ENCODE measurements at places on chromosomes 1 and 21.
A peak's percentile ranks its signal among the peaks of the same experiment; 100 is the strongest.

DNA sequence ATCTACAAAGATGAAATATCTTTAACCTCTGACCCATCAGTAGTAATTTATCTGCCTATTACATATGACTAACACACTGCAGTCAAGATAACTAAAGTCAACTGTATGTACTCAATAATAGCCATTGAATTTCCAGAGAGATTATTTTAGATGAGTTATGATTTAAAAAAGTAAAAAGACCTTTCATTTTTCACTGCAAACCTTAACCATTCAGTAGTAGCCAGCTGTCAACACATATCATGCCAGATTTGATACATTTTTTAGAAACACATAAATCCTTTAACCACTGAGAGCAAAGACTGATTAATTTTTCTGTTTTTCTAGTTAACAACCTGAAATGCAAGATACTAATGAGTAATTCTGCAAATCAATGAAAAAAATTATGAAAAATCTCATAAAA, 31.0 kb downstream of the PALMD start:
- no peak for DNase-seq

GRCh38 chr1:51058858-51059257, 43.2 kb upstream of the C1orf185 start:
- DNase-seq = no peak

DNA sequence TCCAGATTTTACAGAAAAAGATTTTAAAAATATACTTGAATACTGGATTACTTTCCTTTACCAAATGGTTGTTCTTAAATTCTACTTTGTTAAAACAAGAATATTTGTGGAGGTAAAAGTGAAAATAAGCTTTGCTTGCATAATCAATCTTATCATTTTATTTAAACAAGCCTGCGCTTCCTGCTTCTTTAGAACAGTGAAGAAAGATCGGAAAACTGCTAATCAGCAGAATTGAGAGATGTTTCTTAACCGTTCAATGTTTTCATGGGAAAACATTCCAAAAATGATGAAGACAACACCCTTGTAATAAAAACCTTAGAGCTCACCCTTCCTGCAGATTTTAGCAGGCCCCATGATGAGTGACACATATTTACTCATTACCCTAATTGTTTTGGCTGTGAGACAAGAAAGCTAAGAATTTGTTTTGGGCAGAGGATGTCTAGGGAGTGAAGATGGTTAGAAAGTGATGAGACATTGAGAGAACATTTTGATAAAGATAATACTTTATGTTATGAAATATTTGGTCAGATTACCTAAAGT, 72.6 kb downstream of the TPR start:
- no peak for DNase-seq

- DNase-seq = no peak
Observed at GRCh38 chr1:210438928-210439841, 110.5 kb downstream of the HHAT start.

DNA sequence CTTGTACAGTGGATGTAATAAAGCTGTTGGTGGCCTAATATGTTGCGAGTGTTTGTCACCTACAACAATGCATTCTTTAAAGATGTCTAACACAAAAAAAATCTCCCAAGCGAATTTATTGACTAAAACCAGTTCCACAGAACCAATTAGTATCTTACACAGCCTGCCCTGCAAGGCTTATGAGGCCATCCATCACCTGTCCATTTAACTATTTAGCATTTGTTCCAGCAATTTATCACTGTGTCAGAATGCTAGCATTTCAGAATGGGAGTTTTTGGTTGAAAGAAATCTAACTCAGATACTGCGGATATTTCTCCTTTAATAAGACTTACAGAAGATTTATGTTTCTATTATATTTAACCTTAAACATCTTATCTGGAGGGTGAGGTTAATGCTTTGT, 831.1 kb upstream of the PRMT6 start:
- no peak for DNase-seq

DNA sequence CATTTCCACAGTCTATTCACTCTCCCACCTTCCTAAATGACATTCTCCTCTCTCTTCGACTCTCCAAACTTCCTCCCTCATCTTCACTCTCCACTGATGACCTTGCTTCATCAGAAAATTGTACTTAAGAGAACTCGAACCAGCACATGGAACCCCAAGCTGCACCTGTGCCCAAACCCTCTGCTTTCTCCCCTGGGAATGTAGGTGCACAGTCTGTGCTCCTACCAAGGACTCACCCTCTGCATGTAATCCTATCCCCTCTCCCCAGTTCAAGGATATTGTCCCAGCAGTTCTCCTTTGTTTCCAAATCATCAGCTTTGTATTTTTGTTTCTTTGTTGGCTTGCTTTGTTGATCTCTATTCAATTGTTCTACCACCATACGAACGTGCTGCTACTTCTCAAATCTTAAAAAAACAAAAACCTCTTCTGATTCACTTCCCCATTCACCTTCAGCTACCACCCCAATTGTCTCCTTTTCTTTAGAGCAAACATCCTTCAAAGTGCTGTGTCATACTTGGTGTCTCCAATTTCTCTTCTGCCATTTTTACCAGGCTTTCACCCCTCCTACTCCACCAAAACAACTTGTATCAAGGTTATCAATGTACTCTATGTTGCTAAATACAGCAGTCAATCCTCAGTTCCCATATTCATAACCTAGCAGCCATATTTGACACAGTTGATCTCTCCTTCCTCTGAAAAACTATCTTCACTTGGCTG, 26.8 kb downstream of the RAB3B start:
- no peak for DNase-seq

DNA sequence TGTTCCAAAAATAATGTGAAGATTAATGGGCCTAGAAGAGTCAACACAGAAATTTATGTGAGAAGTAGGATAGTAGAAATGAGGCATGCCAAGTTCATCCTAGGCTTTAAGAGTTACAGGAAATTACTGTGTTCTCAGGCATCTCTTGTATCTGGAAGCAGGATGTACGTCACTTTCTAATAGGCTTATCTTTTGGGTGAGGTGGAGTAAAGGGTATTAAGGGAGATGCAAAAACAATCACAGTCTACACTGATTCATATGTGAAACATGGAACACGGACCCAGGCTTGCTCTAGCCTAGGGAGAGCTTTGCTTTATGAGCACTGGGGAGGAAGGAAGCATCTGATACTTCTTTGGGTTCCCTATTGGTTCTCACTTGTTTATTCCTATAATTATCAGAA, 84.5 kb upstream of the RGS4 start:
- no peak for DNase-seq

DNA sequence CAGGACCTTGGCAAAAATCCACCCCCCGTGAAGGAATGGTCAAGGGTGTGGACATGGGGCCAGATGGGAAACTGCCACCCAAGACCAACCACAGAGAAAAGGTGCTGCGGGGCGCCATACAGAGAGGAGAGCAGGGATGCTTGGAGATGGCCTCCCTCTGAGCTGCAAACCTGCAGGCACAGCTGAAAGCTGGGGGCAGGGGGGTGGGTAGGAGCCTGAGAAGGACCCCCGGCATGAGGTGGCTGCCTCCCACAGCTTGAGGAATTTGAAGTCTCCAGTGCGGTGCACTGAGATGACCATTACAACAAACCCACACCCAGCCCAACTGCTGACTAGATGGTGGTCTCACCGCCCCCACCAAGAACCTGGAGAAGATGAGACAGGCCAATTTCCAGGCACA, 84.8 kb downstream of the WDR4 start:
- DNase-seq = no peak

DNA sequence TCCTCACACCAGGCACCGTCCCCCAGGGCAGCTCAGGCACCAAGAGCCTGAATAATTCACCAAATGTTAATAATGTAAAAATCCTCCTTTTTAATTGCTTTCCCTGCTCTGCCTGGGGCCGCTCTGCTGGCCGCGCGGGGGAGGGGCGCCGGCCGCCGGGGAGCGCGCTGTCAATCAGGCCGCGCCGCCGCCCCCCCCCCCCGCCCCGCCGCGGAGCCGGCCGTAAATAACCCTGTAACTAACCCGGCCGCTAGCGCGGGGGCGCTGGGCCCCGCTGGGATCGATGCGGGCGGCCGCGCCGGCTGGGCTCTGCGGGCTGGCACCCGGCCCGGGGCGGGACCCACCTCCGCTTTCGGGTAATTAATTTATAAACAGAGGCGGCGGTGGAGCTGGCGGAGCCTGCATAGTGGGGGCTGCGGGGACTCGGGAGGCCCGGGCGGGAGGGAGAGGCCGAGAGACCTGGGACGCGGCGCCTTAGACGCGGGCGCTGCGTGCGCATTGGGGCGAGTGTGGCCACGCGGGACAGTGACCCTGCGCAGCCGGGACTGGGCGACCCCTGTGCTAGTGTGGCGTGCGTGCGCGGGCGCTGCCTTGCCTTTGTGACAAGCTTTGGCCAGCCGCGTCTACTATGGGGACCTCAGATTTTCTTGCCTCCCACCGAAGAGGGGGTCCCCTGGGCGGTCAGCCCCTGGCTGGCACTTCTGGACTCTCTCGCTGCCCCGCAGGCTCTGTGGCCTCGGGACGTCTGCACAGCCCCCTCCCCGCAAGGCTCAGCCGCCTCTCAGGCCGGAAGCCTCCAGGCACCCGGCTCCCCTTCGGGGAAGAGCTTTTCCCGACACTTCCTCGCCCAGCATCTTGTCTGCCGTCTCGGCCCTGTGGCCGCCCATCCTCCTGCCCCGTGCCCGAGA, 16.6 kb downstream of the SAMD11 start:
- DNase-seq = peak; percentile 40

DNA sequence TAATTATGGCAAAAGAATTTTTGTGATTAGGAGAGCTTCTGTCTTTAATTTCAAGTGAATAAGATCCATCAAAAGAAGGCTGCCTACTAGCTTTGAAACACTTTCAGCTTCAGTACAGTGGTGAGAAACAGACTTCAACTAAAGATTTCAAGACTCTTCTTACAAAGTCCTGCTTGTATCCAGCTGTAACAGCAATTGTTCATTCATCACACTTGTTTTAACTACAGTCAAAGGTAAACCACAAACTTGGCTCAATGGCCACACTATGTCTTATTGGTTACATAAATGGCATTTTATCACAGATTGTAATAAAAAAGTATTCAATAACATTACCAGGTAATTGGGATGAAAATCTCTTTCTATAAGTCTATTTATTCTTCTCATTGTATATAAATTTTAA, 59.2 kb downstream of the WARS2 start:
- DNase-seq = no peak

- DNase-seq = peak; percentile 25
Observed at GRCh38 chr1:24486331-24487065, 16.1 kb upstream of the RCAN3 start.

GRCh38 chr1:163046071-163046470, 23.1 kb upstream of the RGS4 start:
- DNase-seq = no peak

DNA sequence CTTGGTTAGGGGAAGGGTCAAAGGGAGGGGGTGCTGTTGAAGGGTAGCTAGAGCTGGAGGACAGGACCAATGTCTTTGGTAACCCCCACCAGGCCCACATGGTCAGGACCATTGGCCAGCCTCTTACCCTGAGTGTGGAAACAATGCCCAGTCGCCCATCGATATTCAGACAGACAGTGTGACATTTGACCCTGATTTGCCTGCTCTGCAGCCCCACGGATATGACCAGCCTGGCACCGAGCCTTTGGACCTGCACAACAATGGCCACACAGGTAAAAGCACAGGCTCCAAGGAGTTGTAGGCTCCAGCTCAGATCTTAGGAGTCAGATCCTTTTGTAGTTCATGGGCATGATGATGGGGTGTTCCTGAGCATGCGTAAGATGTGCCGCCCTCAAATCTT, 3.8 kb downstream of the CA14 start:
- no peak for DNase-seq

- no peak for DNase-seq
Observed at GRCh38 chr1:25729790-25730644, 70.0 kb upstream of the SELENON start.

DNA sequence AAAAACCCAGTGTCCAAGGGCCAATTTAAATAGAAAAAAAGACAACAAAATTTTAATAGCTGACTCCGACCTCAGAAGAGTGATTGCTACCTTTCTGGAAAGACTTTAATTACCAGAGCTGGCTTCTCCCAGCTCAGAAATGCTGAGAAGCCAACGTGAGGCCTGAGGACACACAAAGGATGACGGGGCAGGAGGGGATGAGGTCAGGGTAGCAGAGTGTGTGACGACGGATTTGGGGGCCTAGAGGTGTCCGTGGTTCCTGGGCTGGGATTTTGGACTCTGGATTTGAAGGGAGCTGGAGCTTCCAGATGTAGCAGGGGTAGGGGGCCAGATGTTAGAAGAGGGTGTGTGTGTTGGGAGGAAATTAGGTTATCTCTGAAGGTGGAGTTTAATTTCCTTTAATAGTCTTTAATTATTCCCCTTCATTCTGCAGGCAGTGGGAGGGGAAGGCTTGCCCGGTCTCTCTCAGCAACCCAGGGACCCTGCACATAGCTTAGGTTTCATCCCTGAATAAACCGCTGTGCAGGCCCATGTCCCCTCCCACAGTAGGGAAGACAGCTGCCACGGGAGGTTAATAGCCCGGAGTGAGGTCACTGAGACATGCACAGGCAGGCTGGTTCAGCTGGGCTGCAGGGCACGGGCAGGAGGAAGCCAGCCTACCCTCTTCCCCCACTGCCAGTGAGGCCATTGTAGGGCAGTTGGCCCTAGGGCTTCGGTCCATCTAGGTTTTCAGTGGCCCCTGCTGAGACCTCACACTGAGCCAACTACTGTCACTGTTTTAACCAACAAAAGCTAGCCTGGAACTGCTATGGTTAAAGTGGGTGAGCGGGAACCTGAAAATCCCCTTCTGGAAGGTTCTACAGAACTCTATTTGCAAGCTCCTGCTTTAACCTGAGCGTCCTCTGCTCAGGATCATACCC, 3.8 kb upstream of the PADI3 start:
- no peak for DNase-seq

GRCh38 chr1:92790867-92791266, 6.0 kb upstream of the EVI5 start:
- DNase-seq = no peak

DNA sequence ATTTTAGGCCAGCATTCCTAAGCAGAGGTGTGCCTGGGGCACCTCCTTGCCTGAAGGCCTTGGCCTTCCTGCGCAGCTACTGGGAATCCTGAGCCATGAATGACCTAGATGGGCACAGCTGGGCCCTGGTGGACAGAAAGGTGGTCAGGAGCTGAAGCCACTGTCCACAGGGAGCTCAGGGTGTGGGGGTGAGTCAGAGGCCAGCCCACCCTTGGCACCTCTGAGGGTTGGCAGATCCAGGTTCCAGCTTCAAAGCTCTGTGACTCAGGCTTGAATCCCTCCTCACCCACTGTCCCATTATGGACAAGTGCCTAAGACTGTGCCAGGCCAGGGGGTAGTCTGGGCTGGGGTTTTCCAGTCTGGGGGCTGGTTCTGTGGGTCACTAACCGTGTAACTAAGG, 6.4 kb upstream of the EDN2 start:
- no peak for DNase-seq

DNA sequence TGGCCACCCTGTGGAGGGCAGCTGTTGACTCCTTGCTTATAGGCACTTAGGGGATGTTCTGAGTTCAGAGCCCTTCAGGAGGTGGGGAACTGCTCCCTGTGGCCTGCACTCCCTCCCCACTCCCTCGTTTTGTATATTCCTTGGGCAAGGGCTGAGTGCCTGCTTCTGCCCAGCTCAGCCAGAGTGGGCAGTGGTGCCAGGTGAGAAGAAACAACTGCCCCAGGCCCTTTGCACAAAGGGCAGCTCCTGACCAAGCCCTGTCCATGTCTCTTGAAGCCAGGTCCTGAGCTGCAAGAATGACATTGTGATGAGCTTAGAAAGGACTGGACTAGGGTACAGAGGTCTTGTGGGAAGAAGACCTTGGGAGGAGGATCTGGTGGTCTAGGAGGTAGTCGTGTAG, 2.2 kb downstream of the AGTRAP start:
- DNase-seq = no peak
